ENCODE measurements at places on chromosomes 16 and 17.
A peak's percentile ranks its signal among the peaks of the same experiment; 100 is the strongest.

- no peak for DNase-seq
These were observed 25.1 kb downstream of the SALL1 start for GRCh38 chr16:51125992-51126391.

DNA sequence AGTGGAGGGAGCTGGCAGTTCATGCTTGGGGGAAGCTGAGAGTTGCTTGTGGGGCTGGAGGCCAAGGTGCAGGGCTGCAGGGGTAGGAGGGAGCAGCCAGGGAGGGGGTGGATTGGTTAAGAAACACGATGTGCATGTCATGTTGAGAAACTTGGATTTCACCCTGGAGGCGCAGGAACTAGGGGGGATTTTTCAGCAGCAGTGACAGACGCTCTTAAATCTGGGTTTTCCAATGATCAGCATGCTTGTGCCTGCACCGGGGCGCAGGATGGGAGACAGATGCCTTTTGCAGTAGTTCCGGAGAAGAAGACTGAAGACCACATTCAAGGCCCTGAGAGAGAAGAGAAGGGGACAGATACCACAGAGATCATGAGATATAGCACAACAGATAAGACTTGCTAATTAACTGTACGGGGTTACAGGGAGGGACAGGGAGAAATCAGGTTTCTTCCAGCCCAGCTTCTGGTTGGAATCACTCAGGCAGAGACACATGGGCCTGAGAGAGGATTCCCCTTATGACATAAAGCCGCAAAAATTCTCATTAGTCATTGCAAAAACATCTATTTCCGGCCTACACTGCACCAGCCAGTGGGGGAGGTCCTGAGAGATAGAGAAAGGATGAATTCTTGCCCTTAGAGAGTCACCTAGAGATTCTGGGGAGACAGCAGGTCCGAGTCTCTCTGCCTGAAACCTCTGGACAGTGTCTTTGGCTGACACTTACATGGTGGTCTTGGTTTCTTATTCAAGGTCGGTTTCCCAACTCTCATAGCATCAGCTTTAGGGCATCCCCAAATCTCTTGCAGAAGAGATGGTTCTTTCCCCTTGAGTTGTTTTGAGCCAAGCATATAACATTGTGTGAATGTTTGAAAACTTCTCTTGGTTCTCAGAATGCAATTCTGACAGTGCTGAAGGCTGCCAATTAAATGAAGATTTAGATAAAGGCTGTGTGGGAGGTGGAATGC is 27.1 kb downstream of the CDH13 start:
- DNase-seq: peak; percentile 80

GRCh38 chr17:9290226-9290613 is 268.9 kb downstream of the NTN1 start:
- no peak for DNase-seq

DNA sequence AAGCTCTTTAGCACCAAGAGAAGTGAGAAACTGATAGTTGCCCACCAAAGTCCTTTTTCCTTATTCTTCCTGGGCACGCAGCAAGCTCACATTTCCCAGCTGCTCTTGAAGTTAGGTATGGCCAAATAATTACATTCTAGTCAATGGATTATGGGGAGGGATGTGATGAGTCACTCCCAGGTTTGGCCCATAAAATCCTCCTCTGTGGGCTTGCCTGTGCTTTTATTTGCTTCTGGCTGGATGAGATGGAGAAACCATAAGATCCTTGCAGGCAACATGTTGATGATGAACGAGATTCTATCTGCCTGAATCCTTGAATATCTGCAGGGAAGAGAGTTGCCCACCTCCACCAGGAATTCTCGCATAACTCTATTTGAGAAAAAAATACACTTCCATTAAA is 568.3 kb upstream of the SALL1 start:
- no peak for DNase-seq

GRCh38 chr16:19252904-19253303 is 32.6 kb upstream of the CLEC19A start:
- no peak for DNase-seq

GRCh38 chr17:14942526-14943190 is 322.5 kb downstream of the PMP22 start:
- DNase-seq: no peak

- DNase-seq: peak; percentile 52
These were observed 13.4 kb downstream of the BCO1 start for GRCh38 chr16:81251871-81252270.

DNA sequence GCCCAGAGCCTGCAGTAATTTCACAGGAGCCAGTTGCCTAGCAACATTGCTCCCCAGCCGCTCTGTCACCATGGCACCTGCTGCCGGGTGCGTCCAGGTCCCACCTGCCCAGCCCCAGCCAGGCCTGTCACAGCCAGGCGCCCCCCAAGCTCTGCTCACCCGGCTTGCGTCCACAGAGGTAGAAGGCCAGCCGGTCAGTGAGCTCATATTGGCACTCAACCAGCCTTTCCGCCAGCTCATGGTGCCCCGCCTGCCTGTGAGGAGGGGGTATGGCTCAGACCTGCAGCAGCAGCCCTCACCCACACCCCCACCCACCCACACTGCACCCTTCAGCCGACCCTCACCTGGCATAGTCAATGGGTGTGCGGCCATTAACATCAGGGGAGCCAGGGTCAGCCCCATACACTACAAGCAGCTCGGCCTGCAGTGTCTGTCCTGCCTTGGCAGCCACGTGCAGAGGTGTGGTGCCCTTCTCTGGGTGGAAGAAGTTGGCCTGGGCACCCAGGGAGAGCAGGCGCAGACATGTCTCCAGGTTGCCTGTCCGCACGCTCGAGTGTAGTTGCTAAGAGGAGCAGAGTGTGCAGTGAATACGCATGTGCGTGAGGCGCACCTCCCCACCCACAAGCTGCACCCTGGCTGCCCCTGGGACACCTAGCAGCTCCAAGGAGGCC is 7.7 kb downstream of the GIT1 start:
- no peak for DNase-seq

DNA sequence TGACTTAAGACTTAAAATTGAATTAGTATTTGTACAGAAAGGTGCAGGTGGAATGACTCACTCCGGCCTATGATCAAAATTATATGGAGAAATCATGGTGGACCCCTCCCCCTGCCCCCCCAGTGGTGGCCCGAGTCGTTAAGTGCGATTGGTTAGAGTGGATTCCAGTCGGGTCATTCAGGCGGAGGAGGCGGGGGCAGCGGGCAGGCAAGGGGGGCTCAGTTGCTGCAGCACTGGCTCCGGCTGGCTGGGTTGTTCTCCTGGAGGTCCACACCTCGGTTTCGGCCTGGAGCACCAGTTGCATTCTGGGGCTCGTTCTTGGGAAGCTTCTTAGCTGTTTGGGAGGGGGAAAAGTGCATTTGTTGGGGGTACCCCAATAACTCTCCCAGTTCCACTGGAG is 3.0 kb downstream of the HSPB9 start:
- DNase-seq: no peak

- DNase-seq: no peak
These were observed 50.1 kb upstream of the DDX52 start for GRCh38 chr17:37693328-37693727.

DNA sequence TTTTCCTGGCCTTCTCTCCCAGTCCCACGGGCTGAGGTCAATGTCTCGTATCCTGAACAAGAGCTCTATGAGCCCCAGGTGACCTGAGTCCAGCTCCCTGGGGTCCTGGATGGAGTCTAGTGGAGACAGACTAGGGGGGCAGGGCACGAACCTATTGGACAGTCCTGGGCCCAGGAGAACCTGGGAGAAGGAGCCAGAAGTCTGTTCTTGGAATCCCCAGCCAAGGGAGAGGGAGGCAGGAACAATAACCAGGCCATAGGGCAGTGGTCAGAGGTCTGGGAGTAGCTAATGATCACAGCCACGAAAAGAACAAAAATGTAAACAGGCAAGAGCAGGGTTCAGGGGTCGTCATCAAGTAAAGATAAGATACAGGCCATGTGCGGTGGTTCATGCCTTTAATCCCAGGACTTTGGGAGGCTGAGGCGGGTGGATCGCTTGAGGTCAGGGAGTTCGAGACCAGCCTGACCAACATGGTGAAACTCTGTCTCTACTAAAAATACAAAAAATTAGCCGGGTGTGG is 60.8 kb downstream of the COPRS start:
- DNase-seq: no peak

DNA sequence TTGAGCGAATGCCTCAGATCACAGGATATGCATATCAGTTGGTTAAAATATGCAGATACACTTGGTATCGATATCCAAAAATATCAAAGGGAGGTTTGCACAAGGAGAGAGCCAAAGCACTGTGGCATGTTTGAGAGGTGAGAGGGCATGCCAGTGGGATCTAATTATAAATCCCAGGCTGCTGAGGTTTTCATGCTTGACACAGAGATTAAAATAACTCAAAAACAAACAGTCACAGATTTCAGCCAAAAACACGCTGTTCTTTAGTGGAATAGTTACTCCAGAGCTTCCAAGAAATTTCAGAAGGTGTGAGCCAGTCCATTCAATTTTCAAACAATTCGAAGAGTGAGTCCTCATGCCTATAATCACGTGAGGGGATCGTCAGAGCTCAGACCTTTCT is 477.9 kb downstream of the SOX9 start:
- no peak for DNase-seq

DNA sequence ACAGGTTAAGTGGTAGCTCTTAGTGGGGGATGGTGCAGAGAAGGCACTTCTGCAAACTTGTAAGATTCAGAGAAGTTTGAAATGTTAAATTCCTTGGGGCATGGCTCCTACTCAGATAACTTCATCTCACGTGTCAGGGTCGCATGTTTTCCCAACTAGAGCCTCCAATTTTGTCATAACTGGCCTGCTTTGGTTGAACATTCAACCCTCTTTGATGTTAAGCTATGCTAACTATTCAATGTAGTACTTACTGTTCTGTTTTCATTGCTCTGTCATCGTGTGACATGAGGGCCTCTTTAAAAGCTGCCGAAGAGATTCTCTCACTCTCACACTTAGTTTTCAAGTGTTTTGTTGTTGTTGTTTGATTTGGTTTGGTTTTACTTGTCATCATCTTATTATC is 280.8 kb downstream of the CDH11 start:
- no peak for DNase-seq

DNA sequence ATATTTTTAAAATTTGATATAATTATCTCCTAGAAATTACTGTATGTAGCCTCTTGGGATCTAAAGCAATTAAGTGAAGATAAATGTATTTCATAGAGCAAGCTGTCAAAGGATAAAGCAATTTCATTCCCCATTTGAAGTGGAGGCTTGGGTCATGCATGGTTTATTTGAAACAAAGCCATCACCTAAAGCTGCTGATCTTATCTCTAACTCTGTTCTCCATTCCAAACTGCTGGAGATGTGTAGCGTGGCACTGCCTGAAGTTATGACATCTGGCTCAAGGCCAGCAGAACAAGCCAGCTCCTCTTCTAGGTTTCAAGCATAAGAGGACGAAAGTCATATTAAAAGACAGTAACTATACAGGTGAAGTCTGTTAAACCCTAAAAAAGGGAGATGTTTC is 83.9 kb downstream of the HIC1 start:
- no peak for DNase-seq

GRCh38 chr16:80066805-80067580 is 466.5 kb upstream of the MAF start:
- DNase-seq: no peak

DNA sequence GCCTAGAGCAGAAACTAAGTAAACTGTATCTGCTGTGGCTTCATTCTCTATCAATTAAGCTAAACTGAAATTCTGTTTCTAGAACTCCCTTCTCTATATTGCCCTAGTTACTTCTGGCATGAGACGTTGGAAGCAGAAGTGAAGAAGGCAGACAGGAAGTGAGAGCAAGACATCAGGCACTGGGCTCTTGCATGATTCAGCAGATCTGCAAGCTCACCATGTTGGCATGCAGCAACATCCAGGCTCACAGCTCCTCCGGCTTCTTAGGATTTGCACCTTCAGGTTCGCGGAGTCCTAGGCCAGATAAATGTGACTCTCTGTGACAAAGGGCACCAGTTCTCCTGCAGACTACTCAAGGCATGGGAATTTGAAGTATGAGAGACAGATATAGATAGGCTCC is 148.3 kb downstream of the CDH8 start:
- DNase-seq: peak; percentile 63

Measured in AG04449 (cell line).